Fibroblast of skin of right biceps (primary cell): ENCODE measurements at places on chromosomes 3 and 15.
A peak's percentile ranks its signal among the peaks of the same experiment; 100 is the strongest.

GRCh38 chr15:37131621-37132020 lies 31.3 kb upstream of the MEIS2 start:
- no peak for DNase-seq

DNA sequence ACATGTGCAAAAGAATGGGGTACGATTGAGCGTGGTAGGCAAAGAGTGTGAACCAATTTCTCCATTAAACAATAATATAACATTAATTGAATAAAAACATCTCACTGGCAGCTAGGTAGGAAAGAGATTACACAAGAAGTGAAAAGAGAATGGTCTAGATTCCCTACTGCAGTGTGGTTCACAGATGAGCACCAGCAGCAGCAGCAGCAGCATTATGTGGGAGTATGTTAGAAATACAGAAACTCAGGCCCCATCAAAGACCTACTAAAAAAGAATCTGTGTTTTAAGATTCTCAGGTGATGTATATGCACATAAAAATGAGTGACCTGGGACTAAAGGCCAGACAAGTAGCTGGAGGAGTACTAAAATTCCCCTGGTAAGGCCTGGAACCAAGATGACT lies 118.2 kb downstream of the ADAM10 start:
- DNase-seq = no peak

DNA sequence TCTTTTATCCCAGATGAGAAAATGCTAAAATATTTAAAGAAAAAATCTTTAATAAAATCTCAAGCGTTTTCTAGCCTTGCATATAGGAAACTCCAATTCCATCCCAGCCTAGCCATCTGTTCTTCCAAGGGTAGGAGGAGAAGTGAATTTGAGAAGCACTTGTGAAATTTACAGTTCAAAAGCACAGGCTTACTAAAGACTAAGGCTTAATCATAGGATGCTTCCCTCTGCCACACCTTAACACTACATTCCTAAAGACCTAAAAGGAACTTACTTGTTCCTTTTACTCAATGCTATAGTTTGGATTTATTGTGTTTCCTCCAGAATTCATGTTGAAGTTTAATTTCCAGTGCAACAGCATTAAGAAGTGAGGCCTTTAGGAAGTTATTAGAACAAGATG lies 764.8 kb upstream of the CADM2 start:
- DNase-seq = no peak

DNA sequence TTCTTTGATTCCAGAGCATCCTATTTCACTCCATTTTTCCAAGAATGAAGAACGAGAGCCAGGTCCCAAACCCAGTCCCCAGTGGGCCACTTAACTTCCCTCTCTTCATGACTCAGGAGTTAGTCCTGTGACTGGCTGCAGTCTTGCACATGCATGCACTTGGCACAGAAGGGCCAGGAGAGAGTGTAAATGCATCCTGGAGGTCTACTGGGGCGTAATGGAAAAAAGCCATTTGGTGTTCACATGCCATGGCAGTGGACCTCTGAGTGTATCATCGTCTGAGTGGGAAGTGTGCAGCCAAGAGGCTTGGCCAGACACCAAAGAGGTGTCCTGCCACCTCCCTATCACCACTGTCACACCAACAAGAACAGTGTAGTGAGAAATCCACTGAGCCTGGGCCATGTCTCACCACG lies 15.1 kb upstream of the RFTN1 start:
- DNase-seq = peak; percentile 57

DNA sequence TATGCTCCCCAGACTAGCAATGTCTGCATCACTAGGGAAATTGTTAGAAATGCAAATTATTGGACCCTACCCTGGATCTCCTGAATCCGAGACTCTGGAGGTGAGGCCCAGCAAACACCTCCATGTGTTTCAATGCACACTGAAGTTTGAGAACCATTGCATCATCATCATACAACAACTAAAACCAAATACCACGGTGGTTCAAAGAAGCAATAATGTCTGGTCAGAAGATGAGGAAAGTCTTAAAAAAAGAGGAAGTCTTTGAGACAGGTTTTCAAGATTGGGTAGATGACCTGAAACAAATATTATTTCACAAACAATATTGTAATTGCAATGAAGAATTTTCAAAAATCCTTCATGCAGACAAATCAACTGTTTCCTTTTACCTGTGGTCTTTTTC lies 60.3 kb upstream of the TRA2B start:
- DNase-seq = no peak

GRCh38 chr3:194640829-194641228 lies 7.6 kb upstream of the TMEM44 start:
- peak; percentile 23 for DNase-seq

DNA sequence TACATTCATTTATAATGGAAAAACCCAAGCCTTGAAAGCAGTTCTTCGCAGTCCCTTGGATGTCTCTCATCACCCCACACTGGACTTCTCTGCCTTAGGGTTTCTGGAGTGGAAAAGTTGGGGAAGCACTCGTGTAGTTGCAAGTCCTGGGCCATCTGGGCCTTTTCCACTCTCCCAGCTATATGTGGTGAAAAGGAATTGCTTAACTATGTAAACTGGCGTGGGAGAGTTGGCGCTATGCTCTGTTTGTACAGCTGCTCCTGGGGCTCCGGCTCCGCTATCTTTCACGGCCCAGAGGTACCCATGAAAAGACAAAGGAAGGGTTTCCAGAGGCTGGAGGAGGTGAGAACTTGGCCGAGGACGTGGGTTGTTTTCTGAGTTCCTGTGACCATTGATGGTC lies 81.1 kb upstream of the MYZAP start:
- no peak for DNase-seq

- DNase-seq = peak; percentile 89
Measured at GRCh38 chr3:108488631-108489030, 21.8 kb downstream of the MYH15 start.

DNA sequence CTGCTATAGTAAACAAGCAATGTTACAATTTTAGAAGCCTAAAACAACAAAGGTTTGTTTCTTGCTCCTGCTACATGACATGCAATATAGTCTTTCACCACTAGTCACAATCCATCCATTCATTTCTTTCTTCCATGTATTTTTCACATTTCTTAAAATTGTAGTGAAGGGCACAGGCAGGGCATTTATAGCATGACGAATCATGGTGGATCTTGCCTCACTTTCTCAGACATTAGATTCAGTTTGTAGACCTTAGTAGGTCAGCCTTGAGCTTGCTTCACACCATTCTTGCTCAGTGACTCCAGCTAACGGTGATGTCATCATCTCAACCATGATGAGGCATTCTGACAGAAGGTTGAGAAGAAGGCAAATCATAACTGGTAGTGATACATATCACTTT lies 546.8 kb downstream of the TBL1XR1 start:
- peak; percentile 63 for DNase-seq

DNA sequence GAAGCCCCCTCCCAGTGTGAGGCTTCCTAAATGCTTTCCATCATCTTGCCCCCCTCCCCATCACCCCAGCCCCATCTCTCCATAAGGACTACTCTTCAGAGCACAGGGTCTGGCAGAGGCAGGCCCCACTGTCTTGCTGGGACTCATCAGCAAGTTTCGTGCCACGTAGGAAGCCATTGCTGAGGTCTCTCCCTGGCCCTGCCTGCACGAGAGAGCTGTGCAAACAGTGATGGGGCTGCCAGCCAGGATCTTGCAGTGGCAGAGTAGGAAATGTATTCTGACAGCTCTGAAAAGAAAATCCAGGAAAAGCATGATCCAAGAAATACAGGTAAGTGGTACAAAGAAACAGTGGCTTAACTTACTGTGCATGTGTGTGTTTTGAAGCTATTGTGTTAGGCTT lies 22.6 kb downstream of the ISL2 start:
- no peak for DNase-seq

- DNase-seq = no peak
Measured at GRCh38 chr3:133506215-133506901, 67.1 kb upstream of the CDV3 start.

GRCh38 chr15:64158363-64159134 lies 4.3 kb downstream of the PPIB start:
- no peak for DNase-seq

DNA sequence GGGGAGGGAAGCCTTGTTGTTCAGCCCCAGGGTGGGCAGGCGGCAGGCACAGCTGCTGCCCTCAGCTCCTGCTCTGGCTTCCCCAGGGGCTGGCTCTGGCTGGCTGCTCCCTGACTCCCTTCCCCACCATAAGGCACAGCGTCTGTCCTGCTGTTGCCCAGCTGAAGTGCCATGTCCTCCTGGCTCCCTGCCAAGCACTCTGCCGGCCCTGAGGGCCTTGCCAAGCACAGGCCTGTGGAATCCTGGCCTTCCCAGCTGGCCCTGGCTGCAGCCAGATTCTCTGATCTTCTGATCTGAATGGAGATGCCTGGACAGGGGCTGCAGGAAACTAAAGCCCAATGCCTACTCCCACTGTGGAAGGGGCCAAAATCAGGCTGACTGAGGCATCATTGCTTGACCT lies 1.1 kb downstream of the IQCF6 start:
- DNase-seq = no peak

- DNase-seq = no peak
Measured at GRCh38 chr3:171428892-171429291, 31.3 kb downstream of the TNIK start.
